ENCODE measurements at places on chromosomes 1 and 21. TPM values are rescaled to one million over a fixed set of nuclear protein-coding genes. Genes with fewer than 3 reads are reported as not detected.

Gene IVNS1ABP
- 108 TPM for total RNA-seq

Gene RNU1-2
- total RNA-seq = not detected

Gene EDN2
- total RNA-seq = 8.9 TPM

Gene LAD1
- total RNA-seq = 3.6 TPM

Gene CCDC185
- not detected for total RNA-seq

Gene FOXO6
- not detected for total RNA-seq

Gene LMX1A
- total RNA-seq = not detected

Gene CFHR1
- not detected for total RNA-seq
